ENCODE measurements at places on chromosomes 16 and 17.

DNA sequence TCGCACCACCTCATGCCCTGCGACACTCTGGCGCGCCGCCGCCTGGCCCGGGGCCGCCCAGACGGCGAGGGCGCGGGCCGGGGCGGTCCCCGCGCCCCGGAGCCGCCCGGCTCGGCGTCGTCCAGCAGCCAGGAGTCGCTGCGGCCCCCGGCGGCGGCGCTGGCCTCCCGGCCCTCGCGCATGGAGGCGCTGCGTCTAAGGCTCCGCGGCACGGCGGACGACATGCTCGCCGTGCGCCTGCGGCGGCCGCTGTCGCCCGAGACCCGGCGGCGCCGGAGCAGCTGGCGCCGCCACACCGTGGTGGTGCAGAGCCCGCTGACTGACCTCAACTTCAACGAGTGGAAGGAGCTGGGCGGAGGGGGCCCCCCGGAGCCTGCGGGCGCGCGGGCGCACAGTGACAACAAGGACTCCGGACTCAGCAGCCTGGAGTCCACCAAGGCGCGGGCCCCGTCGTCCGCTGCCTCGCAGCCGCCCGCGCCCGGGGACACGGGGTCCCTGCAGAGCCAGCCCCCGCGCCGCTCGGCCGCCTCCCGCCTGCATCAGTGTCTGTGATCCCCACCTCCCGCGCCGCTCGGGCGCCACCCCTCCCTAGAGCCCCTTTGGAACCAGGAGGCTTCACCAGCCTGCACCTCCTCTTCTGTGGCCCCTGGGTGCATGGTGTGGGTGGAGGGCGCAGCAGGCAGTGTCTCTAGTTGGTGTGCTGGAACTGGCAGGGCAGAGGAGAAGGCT lies 82.3 kb downstream of the ARHGAP23 start:
- DNase-seq = peak; percentile 64

- DNase-seq = no peak
These were observed 24.2 kb downstream of the MAP3K3 start for GRCh38 chr17:63646488-63646806.

- no peak for DNase-seq
These were observed 3.4 kb downstream of the SLC25A11 start for GRCh38 chr17:4936436-4936835.

DNA sequence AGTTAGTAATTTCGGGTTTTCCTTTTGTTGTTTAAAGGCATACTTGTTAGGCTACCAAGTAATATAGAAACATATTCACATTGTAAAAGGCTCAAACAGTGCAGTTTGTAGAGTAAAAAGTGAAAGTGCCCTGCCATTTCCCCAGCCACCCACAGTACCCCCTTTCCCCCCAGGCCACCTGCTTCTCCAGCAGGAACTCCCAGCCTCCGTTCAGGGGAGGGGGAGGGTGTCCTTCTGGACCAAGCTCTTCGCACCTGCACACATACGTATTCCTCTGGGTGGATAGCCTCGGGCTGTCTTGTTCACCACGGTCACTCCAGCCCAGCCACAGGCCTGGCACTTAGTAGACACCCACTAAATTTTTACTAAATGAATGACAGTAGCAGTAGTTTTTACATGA lies 144.5 kb downstream of the CLEC16A start:
- DNase-seq = no peak

DNA sequence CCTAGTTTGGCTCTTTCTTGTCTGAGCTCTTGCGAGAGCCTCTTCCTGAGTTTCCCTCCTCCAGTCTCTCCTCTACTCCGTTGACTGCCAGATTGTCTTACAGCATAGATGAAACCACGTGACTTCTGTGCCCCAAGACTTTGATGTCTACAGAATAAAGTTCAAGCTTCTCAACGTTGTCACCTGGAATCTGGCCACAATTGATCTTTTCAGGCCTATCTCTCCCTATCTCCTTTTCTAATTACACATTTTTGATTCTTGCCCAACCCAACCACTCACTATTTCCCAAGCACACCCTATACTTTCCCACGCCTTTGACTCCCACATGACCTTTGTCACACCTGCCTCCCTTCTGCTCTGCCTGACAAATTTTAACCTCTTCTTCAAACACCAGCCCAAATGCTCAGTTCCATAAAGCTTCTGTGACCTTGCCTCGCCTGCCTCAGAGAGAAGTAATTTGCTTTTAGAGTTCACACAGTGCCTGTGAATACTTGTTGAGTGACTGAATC lies 52.4 kb upstream of the PMFBP1 start:
- no peak for DNase-seq

DNA sequence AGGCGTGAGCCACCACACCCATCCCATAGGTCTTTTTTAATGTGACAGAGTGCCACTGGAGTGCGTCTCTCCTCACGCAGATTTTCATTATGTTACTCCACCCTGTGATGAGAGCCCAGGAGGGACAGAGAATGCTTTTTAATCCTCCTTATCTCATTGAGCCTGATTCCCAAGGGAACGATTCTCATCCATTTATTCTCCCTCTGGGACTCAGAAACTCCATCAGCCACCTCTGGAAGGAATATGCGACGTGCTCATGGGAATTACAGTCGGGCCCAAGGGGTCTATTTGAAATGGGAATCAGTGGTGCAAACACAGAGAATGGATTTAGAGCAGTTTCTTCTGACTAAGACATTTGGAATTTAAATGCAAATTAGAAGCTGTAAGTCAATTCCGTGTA lies 155.9 kb upstream of the HSBP1 start:
- DNase-seq = no peak

DNA sequence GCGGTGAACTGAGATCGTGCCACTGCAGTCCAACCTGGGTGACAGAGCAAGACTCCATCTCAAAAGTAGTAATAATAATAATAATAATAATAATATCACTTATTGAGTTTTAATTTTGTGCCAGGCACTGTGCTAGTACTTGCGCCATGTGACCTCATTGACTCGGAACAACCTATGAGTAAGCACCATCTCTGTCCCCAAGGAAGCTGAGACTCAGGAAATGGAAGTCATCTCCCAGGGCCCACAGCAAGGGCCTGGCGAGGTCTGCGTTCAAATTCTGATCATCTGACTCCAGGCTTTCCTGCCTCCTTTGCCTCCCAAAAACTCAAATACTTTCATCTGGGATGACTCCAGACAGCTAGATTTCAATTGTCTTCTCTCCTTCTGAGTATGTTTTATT lies 162.9 kb downstream of the SEC14L1 start:
- DNase-seq = no peak

GRCh38 chr17:40072735-40073346 lies 10.1 kb downstream of the THRA start:
- DNase-seq = no peak

DNA sequence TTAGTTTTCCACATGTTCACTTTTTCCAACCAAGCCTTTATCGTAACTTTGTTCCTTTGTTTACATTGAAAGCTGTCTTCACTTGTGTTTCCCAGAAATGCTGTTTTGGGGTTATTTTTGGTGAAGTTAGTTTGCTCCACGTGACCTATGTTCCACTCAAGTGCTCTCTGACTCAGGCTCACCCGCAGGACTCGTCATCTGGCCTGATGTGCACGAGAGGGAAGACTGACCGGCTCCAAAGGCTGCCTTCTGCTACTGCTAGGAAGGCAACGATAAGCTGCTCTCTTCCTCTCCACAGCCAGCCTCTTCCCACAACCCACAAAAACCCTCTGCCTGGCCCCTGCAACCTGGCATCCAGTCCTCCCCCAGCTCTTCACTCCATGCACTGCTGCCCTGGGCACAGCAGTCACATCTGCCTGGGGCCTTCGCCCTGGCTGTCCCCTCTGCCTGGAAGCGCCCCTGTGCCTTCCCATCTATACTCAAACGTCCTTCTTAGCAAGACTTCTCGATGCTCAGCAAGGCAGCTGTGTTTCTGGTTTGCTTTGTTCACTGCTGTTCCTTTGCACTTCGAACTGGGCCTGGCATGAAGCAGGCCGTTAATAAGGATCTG lies 28.0 kb downstream of the ZCCHC14 start:
- DNase-seq = peak; percentile 62

DNA sequence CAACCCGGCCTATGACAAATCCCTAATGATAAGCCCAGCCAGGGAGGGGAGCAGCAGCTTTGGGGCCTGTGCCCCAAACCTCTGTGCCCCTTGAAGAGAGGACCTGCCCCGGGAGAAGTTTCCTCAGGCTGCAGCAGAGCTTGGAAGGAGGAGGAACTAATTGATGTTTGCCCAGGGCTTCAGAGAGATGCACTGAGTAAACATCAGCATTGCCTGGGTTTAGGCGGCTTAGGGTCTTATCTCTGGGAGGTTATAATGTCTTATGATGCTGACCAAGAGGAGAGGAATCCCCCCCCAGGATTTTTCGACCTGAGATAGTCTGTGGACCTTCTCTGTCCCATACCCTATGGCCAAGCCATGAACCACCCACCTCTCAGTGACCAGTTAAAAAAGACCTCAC lies 148.7 kb upstream of the SDK2 start:
- no peak for DNase-seq

DNA sequence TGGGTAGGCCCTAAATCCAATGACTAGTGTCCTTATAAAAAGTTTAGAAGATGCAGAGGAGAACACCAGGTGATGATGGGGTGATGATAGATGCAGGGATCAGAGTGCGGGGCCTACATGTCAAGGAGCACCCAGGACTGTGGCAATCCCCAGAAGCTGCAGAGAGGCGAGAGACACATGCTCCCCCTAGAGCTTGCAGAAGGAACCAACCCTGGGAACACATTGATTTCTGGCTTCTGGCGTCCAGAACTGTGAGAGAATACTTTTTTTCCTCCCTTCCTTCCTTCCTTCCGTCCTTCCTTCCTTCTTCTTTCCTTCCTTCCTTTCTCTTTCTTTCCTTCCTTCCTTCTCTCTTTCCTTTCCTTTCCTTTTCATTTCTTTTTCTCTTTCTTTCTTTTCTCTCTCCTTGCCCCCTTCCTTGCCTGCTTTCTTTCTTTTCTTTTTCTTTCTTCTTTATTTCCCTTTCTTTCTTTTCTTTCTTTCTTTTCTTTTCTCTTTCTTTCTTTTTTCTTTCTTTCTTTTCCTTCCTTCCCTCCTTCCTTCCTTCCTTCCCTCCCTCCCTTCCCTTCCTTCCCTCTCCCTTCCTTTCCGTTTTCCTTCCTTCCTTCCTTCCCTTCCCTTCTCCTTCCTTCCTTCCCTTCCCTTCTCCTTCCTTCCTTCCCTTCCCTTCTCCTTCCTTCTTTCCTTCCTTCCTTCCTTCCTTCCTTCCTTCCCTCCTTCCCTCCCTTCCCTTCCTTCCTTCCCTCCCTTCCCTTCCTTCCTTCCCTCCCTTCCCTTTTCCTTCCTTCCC lies 134.3 kb downstream of the HAPSTR1 start:
- DNase-seq = no peak

- no peak for DNase-seq
These were observed 7.7 kb downstream of the HAPSTR1 start for GRCh38 chr16:9099131-9099625.

DNA sequence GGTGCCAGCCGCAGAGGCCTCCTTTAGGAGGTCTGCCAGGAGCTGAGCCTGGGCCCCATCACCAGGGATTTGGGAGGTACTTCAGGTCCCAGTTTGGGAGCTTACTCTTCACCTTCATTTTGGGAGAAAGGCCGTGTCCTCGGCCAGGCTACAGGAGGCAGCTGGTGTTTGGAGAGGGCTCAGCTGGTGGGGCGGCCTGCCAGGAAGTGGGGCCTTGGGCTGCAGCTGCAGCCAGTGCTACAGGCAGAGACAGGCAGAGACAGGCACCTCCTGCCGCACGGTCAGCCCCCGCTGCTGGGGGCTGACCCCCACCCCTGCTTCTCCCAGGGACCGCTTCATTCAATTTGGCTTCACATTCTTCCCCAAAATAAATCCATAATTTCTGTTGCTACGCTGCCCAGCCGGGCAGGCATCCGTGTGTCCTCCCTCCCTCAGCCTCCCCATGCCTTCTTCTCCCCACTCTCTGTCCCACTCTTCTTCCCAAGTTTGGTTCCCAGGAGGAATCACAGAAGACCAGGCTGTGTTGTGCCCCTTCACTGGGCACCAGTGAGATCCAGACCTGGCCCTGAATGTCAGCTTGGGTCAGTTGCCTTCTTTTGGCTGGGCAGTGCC lies 6.1 kb downstream of the TMEM235 start:
- DNase-seq = peak; percentile 76

GRCh38 chr16:84635702-84636101 lies 12.6 kb upstream of the KLHL36 start:
- DNase-seq = no peak

- DNase-seq = no peak
These were observed 818 bp downstream of the TPPP3 start for GRCh38 chr16:67392301-67393059.

DNA sequence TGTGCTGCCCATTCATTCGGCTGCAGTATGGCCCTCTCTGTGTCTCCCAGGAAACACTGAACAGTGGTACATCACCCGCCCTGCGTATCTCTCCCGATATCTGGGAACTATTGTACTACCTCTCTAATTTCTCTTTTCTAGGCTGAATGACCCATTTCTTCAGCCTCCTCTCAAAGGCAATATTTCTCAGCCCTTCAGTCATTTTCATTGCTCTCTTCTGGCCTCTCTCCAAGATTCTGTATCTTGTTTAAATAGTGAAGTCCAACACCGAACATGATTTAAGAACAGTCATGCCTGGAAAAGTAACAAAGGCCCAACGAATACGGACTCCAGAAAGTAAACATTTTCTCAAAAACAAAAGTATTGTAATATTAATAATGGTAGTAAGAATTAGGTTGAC lies 220.1 kb downstream of the ZFHX3 start:
- no peak for DNase-seq

- peak; percentile 39 for DNase-seq
These were observed 16.8 kb downstream of the GUCY2D start for GRCh38 chr17:8019166-8019565.

- no peak for DNase-seq
These were observed 36.7 kb downstream of the SKAP1 start for GRCh38 chr17:48393283-48393682.

GRCh38 chr17:21419299-21420239 lies 43.4 kb downstream of the KCNJ12 start:
- DNase-seq = peak; percentile 41

DNA sequence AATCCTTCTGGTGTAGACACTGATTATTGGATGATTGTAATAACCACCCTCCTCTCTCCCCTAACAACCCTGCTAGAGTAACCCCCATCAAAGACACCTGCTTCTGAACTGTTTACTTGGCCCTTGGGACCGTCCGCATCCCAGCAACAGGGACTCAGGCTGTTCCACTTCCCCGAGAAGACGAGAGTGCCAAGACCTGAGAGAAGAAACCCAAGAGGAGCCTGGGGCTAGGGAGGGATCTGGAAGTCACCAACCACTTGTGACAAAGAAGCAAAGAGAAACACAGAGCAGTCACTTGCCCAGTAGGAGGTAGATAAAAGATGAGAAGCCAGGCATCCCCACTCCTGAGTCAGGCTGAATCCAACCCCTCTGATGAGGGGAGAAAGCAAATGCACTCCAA lies 84.3 kb downstream of the CDH11 start:
- DNase-seq = no peak

- peak; percentile 97 for DNase-seq
These were observed at the start of gene NXN for GRCh38 chr17:979539-980405. Gene NXN, minus strand, starts transcription at chr17:979776.

DNA sequence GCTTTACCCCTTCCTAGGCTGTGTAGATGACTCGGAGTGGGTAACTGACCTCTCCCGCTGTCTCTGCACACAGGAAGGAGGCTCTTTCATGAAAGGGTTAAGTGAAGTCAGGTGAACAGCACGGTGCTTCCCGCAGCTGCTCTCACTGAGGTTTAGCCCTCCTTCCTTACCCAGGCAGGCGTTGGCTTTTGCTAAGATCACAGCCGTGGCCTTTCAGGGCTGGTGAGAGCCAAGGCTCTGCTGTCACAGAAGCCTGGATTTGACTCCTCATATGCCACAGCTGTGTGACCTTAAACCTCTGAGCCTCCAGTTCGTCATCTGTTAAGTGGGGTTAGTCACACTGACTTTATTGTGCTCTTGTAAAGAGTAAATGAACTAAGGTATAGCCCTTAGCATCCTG lies 90.9 kb upstream of the PLCG2 start:
- no peak for DNase-seq
